ENCODE measurements at places on chromosomes 7 and 10.
A peak's percentile ranks its signal among the peaks of the same experiment; 100 is the strongest.

DNA sequence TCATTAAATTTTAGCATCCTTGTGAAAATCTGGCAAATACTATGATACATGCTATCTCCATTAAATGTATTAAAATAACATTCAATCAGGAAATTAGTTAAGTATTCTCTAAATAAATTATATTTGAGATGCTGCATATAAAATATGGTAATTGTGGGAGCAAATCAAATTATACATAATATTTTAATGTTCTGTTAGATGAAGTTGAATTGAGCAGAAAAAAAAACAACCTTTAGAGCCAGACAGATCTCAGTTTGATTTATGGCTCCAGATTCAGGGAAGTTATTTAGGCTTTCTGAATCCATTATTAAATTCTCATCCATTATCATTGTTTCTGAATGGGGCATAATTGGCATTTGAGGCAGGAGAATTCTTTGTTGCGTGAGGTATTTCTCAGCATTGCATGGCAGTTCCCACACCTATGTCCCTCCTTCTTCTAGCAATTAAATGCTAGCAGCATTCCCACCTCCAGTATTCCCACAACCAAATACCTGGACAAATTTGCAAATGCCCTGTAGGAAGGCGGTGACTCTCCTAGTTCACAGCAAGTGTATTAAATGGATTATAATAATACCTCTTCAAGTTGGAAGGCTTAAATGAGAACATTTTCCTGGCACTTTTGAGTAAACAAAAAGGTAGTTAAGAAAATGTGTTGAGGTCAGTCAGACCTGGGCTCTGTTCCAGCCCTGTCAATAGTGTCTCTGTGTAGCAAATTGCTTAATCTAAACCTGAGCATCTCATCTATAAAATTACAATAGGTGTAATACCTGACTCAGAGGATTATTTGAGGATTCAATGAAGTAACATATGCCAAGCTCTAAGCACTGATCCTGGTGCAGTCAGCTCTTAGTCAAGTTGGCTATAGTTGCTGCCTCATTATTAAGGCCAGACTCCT is 108.9 kb downstream of the RNLS start:
- no peak for DNase-seq

- no peak for DNase-seq
Observed at GRCh38 chr7:134462337-134462925, 3.5 kb upstream of the AKR1B1 start.

GRCh38 chr10:51468424-51468823 is 231.0 kb downstream of the CSTF2T start:
- DNase-seq, result no peak

GRCh38 chr7:13835442-13835841 is 154.0 kb downstream of the ETV1 start:
- no peak for DNase-seq

DNA sequence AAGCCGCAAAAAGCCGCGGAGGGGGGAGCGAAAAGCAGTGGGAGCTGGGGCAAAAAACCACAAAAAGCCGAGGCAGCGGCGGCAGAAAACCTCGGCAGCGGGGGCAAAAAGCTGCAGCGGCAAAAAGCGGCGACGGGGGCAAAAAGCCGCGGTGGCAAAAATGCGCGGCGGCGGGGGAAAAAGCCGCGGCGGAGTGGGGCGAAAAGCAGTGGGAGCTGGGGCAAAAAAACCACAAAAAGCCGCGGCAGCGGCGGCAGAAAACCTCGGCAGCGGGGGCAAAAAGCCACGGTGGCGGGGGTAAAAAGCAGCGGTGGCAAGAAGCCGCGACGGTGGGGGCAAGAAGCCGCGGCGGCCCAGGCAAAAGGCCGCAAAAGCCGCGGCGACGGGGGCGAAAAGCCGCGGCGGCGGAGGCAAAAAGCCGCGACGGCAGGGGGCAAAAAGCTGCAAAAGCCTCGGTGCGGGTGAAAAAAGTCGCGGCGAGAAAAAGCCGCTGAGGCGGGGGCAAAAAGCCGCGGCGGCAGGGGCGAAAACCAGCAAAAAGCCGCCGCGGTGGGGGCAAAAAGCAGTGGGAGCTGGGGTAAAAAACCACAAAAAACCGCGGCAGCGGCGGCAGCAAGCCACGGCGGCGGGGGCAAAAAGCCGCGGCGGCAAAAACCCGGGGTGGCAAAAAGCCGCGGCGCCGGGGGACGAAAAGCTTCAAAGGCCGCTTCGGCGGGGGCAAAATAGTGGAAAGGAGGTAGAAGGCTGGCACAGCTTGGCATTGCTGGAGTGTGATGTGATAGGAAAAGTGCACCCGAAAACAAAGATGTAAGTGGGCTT is 135.9 kb downstream of the ZNF92 start:
- peak; percentile 38 for DNase-seq

- no peak for DNase-seq
Observed at GRCh38 chr10:123042708-123043408, 34.1 kb downstream of the ACADSB start.

GRCh38 chr10:47111329-47111862 is 188.6 kb upstream of the GDF10 start:
- no peak for DNase-seq

DNA sequence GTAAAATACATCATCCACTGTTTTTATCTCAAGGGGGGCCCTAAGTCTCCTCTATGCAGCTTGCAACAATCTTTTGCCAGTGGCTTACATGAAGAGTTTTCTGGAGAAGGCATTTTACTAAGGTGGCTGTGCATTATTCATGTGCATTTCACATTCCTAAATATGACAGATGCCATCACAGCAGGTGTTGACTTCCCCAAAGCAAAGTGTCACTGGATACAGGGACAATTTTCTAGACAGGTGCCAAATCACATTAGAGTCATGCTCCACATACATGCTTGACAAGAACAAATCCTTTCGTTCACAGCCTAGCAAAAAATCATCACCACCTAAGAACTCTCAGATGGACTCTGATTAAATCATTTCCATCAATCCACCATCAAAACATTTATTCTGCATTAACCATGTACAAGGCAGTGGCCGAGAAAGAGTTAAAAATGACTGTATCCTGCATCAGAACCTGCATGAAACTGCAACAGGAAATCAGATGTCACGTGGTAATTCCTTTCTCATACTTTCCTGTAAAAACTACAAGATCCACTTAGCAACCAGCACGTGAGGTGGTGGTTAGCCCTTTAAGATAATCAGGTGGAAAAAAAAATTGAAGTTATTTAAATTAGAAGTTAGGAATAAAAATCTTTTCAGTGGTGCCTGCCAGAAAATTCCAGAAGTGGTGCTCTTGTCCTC is 88.2 kb upstream of the AFAP1L2 start:
- DNase-seq, result no peak

GRCh38 chr10:89944138-89944537 is 242.7 kb downstream of the KIF20B start:
- no peak for DNase-seq

- DNase-seq, result peak; percentile 77
Observed at GRCh38 chr10:34348917-34349485, 466.1 kb downstream of the PARD3 start.

DNA sequence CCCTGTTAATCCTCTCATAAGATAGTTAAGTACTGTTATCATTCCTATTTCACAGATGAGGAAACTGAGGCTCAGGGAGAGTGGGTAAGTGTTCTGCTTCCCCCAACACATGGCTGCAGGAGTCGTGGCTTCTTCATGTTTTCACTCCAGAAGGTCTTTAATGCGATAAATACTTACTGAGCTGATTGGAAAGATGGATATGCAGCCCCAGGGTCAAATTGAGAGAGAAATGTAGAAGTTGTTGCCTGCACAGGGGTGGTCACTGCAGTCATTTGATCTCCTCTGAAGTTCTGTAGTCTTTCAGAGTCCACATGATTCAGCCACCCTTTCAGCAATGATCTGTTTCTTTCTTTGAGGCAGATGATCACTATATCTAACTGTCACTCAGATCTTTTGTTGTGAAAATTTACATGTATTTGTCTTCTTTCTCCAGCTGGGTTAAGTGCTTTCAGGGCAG is 29.3 kb downstream of the CRCP start:
- DNase-seq, result no peak

GRCh38 chr7:87475359-87476178 is at the start of gene ABCB4:
ABCB4 (minus strand) TSS chr7:87475680; CDS start chr7:87475465, 215 bp downstream.
- no peak for DNase-seq

DNA sequence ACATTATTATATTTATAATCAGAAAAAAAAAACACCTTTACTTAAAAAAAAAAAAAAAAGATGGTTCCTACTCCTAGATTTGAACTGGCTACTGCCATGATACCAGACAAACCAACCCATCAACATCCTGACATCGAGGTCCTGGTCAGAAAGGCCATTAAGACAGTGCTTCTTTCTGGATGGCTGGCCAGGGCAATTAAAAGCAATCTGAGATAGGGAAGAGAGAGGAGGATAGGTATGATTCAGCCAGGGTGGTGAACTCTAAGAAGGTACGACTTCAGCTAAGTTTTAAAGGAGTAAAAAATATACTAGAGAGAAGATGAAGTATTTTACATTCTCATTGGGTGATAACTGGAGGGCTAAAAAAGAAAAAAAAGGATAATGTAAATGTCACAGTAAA is 139.0 kb downstream of the DOCK4 start:
- DNase-seq, result no peak

- DNase-seq, result no peak
Observed at GRCh38 chr7:1345796-1346755, 113.2 kb downstream of the MICALL2 start.

DNA sequence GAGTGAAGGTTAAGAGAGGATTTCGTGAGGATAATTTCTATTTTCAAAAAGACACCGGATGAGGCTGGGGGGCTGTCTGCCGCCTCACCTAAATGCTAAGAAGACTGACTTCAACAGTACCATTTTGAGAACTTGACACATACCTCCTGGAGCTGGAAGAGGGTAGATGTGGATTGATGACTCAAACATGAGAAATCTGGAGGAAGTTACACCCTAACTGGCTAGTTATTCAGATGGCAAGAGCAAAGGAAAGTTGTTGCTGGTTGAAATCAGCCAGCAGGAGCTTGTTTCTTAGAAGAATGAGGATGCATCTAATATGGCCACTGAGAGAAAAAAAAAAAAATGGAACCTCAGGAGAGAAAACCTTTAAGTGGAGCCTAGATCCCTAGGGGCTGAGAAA is 76.2 kb upstream of the KIAA1217 start:
- DNase-seq, result no peak

- no peak for DNase-seq
Observed at GRCh38 chr10:4545062-4545461, 280.9 kb upstream of the AKR1E2 start.

GRCh38 chr7:147245274-147245673 is 1128.7 kb downstream of the CNTNAP2 start:
- peak; percentile 40 for DNase-seq

DNA sequence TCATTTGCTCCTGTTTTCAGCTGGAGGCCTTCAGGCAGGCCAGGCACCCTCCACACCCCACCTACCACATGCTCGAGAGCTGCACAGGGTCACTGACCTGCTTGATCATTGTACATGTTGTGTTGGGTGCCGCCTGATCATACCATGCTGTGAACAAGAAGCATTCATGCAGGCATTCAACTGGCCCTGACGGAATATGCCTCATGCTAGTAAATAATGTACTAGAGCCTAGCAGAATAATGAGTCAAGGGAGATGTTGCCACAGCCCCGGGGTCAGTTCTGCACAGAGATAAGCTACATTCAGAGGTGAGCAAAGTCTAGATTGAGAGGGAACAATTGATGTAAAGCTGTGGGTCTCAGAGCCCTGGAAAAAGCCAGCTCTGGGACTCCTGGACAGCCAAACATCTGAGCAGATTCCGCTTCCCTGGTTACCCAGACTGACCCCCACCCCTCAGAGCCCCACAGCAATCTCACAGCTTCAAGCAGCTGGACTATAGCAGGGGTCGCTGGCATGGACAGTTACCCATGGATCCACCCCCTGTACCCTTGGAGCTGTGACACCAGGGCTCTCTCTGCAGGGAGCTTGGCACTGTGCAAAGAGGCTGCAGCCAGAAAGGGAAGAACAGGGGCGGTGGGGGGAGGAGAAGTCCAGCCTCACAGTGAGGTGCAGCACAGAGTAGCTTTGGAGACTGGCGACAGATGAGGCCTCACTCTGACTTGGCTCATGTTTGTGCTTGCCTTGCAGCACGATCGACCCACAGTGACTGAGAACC is 86.6 kb downstream of the FRMPD2 start:
- DNase-seq, result no peak

- no peak for DNase-seq
Observed at GRCh38 chr10:77289027-77289501, 348.5 kb downstream of the KCNMA1 start.

DNA sequence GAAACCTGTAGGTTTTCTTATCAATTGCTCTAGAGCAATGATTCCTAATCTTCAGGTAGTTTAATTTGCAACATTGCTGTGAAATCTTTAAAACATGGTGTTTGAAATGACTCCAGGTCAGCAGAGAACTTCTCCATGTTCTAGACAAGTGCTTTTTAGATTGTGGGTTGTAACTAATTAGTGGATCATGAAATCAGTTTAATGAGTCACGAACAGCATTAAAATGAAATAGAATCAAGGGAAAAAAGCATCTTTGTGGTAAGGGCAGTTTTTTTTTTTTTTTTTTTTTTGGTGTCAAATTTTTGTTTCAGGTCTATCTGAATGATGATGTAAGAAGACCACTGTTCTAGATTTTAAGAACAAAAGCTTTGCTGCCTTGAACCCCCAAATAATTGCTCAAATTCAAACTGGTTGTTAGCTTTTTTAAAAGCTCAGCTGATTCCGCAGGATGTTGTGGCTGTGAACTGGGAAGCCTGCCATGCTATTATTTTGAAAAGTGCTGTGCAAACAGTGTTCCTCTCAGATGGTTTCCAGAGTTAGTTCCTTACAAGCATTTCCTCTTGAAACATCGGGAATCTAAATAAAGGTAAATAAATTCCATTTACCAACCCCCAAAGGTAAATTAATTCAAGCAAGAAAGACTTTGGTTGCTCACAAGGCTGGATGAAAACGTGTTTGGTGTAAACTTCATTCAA is 13.1 kb upstream of the PDK4 start:
- peak; percentile 23 for DNase-seq

- DNase-seq, result peak; percentile 51
Observed at GRCh38 chr10:119483001-119483400, 59.5 kb downstream of the RGS10 start.

DNA sequence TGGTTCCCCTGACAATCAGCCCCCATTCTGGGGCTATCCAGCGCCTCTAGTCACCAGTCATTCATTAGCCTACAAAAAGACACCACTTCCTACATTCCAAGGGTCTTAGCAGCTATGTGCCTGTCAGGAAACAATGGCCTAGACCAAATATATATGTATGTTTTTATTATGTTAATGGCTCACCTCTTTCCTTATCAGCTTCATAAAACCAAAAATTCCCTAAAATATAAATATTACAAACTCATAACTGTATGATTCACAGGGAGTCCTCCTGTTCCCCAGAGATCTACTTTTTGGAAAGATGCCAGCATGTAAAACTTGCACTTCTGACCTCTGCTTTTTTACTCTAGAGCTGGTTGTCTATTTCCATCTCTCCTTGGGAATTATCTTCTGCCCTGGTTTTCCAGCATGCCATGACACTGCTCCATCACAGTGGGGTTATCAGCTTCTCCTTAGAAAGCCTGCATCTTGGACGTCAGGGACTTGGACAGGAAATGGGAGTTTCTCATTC is 79.2 kb downstream of the ABCA13 start:
- DNase-seq, result no peak

DNA sequence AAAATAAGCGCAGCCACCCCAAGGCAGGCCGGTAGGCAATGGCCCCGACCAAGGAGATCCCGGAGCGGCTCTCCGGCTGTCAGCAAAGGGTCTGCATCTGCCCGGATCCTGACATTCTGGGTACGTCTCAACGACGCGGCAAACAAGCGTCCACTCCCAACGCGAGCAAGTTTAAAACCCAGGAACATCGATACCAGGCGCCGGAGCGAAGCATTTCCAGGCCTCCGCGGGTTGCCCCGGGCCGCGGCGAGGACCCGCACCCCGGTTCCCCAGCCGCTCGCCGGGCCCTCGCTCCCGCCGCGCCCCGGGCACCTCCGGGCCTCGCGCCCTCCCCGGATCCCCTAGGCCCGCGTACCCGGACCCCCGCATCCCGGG is 453 bp downstream of the URGCP start:
- DNase-seq, result peak; percentile 26

All from KBM-7 (cell line).